GM20000 (cell line): ENCODE measurements at places on chromosomes 2 and 18.

DNA sequence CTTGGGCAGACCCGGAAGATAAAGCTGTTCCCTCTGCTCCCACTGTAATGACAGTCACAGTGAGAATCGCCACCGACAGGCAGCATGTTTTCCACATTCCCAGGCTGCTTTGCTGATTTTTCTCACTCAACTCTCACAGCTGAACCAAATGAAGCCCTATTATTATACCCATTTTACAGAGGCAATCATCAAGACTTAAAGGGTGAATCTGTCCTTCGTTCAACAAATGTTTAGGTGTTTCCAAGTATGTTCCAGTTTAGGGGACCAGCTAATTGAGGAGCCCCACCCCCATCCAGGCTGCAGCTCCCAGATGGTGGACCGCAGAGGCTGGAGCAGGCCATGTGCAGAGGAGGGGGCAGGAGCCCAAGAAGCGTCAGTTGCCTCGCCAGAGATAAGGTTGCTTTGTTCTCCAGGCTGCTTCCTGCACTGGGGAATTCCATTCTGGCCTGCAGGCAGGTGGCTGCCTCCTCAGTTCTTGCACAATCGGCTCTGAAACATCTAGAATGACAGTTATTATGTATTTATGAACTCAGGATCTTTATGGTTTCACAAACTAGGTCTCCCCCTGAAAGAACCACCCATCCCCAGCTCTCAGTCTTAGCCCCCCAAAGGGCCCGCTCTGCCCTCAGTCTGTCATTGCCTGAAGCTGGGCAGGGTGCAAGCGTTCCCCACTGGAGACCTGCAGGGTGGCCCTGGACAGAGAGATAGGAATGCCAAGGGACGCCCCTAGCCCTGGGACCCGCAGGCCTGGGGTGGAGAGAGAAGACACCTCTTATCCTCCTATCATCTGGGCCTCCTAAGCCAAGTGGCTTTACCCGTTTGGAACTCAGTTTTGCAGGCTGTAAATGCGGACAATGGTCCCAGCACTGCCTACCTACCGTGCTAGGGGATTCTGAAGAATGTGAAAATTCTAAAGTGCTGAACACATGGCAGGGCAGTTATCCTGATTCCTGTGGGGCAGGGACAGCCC, 49.1 kb upstream of the MYCN start:
- DNase-seq = no peak

- DNase-seq = no peak
These were observed 160.8 kb downstream of the COL6A3 start for GRCh38 chr2:237253046-237253702.

- no peak for DNase-seq
These were observed 6.8 kb downstream of the B4GALT6 start for GRCh38 chr18:31677592-31677991.

GRCh38 chr2:189500456-189501160, 59.3 kb downstream of the WDR75 start:
- no peak for DNase-seq

DNA sequence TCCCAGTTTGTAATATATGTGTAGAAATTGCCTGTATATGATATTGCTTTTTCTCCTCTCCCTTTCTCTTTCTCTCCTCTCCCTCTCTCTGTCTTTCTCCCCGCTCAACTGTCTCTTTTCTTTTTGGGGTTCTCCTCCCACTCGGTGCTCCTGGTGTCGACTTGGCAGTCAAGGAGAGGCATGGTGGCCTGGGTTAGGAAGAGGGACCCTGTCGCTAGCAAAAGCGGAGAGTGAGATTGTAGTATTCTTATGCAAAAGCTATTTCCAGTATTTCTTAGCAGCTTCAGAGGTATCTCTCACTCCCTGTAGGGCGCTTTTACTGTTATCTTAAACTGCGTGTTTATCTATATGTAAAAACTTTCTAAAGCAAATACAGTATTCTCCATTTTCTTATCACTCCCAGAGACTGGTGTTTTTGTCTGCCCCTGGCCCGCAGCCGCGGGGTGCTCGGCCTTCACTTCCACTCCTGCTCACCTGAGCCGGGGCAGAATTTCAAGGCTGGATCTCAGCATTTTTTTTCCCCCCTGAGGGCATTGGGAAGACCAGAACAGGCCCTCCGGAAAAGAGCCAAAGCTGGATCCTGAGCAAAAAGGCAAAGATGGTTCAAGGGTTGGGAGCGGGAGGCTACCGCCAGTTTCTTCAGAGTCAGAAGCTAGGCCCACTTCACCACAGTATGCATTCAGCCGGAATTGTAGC, 4.3 kb downstream of the SIX3 start:
- no peak for DNase-seq

DNA sequence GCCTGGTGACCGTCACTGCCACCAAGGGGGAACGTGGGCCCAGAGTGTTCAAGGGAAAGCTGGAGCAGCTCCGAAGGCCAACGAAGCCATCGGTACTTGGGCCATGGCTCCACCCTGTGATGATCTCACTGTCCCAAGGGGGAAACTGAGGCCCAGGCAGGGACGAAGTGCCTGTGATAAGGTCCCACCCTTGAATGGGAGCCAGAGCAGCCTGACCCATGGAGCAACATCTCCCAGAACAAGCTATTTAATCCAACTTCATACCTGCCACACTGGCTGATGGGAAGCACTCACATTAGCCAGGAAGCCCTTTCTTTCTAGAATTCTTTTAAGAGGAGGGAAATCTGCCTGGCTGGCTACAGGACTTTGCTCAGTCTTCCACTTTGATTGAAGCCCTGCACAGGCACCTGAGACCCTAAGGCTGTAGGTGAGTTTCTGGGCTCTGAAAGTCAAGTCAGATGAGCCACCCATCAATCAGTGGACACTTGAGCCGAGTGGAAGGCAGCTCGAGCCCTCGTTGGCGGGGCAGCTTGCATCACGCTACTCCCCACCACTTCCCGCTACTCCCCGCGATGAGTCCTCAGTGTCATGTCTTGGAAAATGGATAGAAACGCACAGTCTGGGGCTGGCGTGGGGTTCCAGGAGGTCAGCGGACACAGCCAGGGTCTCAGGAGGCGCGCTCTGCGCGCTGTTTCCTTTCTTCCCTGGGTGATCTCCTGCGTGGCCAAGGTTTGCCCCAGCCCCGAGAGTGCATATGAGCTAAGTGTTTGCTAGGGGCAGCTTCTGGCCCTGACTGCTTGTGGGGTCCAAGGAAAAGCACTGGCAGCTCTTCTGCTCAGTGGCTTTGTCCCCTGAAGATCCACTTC, 2.5 kb upstream of the HS6ST1 start:
- DNase-seq = no peak

- no peak for DNase-seq
These were observed 636.2 kb downstream of the EPHA4 start for GRCh38 chr2:220935789-220936321.

- DNase-seq = no peak
These were observed 15.2 kb downstream of the G6PC2 start for GRCh38 chr2:168916331-168916675.

GRCh38 chr2:181117206-181117925, 137.0 kb downstream of the UBE2E3 start:
- DNase-seq = no peak

DNA sequence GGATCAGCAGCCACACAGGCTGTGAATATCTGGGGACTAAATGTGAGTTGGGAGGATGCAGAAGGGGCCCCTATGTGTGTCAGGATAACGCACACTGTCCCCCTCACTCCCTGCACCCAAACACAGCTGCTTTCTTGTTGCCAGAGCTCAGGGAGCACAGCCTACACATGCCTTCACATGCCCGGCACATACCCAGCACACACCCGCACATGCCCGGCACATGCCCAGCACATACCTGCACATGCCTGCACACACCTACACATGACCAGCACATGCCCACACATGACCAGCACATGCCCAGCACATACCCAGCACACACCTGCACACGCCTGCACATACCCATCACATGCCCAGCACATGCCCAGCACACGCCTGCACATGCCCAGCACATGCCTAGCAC, 75.6 kb downstream of the TPO start:
- DNase-seq = no peak

DNA sequence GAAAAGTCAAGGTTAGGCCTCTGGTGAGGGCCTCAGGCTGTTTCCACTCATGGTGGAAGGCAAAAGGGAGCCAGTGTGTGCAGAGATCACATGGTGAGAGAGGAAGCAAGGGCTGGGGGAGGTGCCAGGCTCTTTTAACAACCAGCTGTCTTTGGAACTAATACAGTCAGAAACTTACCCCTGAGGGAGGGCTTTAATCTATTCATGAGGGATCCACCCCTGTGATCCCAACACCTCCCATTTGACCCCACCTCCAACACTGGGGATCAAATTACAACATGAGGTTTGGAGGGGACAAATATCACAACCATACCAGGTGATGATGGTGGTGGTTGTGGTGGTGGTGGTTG, 10.9 kb downstream of the POLI start:
- no peak for DNase-seq

GRCh38 chr2:78982638-78983330, 42.7 kb upstream of the REG3G start:
- no peak for DNase-seq

GRCh38 chr2:238459081-238459629, 32.4 kb downstream of the ASB1 start:
- no peak for DNase-seq

GRCh38 chr18:33157893-33158292, 282.6 kb downstream of the CCDC178 start:
- no peak for DNase-seq

DNA sequence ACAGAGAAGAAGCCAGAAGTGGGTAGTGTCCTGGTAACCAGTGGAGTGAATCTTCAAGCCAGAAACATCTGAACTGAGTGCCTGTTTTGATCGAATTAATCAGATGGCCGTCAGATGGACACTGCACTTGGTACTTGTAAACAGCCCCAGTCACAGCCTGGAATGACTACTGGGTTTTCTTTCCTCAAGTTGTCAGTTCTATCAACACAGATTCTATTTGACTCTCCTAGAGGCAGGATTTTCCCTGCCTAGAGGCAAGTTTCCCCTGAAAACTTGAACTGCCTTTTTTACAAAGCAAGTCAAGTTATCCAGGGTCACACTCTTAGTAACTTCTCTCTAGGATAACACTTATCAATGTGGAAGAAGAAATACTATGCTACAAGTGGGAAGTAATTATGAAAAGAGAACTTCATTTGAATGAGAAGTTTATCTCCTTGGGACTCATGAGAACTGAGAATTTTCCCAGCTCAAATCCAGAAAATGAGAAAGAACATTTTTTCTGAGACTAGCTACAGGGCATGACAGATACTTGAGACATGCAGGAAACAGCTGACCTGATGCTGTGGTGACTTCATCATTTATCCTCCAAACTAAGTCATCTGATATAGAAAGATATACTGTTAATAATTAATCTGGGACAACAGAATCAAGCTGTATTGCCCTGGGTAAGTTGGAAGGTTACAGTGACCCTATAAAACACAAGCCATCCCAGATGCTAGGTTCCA, 36.0 kb downstream of the SULT1C2 start:
- DNase-seq = no peak

- no peak for DNase-seq
These were observed 31.6 kb upstream of the GMPPA start for GRCh38 chr2:219466816-219467735.

- no peak for DNase-seq
These were observed 638 bp upstream of the LPIN1 start for GRCh38 chr2:11745613-11746375.

GRCh38 chr18:42632801-42633200, 482.7 kb downstream of the RIT2 start:
- no peak for DNase-seq

- DNase-seq = no peak
These were observed 134.1 kb upstream of the GPC1 start for GRCh38 chr2:240301256-240301795.

DNA sequence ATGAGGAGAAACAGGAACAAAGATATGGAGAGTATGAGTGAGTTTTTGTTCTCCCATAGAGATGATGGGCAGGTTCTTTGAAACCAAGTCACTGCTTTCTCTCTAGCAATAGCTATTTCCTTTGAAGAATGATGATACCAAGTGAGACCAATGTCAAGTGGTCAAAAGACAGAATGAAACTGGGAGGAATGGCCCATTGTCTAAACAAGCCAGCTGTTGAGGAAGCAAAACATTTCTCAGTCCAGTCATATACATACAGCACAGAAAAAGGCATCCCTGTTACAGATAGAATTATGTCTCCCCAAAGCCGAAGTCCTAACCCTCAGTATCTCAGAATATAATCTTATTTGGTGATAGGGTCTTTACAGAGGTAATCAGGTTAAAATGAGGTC, 66.1 kb upstream of the EPC2 start:
- DNase-seq = peak; percentile 32

- no peak for DNase-seq
These were observed 67.9 kb downstream of the HNRNPLL start for GRCh38 chr2:38534746-38535403.

- DNase-seq = no peak
These were observed 674 bp downstream of the EVX2 start for GRCh38 chr2:176082824-176083751.

- no peak for DNase-seq
These were observed 2.6 kb upstream of the GPR35 start for GRCh38 chr2:240622531-240623235.

GRCh38 chr2:241445426-241445825, 63.0 kb downstream of the STK25 start:
- no peak for DNase-seq

- no peak for DNase-seq
These were observed 84.8 kb downstream of the OSBPL6 start for GRCh38 chr2:178279142-178279541.

GRCh38 chr18:42474577-42474976, 519.5 kb downstream of the PIK3C3 start:
- no peak for DNase-seq

- no peak for DNase-seq
These were observed 549.5 kb upstream of the ID2 start for GRCh38 chr2:8132351-8132831.

DNA sequence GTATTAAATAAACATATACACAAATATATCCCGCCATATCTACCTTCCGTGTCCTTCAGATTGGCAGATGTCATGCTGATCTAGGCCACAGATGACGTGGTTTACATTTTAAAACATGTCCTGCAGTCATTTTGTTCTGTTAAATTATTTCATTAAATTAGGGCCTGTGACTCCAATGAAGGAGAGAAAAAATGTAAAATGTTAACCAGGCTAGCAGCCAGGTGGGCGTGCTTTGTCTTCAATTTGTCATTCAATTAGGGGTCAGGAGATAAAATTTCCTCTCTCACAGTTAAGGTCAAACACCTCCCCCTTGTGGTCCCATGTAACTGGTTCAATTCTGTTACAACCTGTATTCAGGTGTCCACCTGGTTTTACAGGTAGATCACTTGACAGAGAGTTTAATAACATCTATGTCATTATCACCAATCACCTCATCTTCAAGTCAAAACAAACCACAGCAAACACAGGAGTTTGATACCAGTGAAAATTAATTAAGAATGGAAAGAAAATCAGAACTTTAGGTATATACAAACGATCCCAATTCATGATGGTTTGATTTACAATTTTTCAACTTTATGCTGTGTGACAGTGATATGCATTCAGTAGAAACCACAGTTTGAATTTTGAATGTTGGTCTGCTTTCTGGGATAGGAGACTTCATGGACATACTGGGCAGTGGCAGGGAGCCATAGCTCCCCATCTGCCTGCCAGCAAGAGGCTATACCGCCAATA, 339.4 kb downstream of the CMPK2 start:
- DNase-seq = peak; percentile 13

- DNase-seq = no peak
These were observed 389.8 kb downstream of the LNPK start for GRCh38 chr2:175612280-175612679.

- no peak for DNase-seq
These were observed 39.3 kb downstream of the TRABD2A start for GRCh38 chr2:84841577-84841976.

- DNase-seq = no peak
These were observed 650 bp upstream of the AFG3L2 start for GRCh38 chr18:12377556-12378197.

GRCh38 chr2:71919708-71920107, 228.0 kb downstream of the CYP26B1 start:
- DNase-seq = no peak

- DNase-seq = peak; percentile 80
These were observed 76.5 kb downstream of the CYBRD1 start for GRCh38 chr2:171598713-171599319.
